ENCODE measurements at places on chromosomes 16 and 17.

DNA sequence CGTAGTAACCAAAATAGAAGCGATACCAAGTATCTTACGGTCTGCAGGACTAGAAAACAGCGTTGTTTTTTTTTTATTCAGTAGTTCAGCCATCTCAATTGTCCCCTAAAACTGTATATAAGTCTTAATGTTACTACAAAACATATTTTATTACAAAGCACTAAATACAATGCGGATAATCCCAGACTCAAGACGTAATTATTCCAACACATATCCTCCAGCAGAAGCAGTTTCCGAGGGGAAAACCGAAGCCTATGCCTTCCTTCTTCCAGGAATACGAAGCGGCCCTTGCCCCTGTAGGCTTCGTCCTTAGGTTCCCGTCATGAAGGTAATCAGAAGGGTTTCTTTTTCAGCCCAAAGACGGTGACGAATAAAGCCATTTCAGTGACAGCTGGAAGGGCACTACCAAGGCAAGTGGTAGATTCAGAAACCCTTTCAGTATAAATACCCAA, 2.3 kb downstream of the TMEM107 start:
- no peak for DNase-seq

GRCh38 chr17:50534222-50534978, 1.9 kb downstream of the EPN3 start:
- DNase-seq = no peak

DNA sequence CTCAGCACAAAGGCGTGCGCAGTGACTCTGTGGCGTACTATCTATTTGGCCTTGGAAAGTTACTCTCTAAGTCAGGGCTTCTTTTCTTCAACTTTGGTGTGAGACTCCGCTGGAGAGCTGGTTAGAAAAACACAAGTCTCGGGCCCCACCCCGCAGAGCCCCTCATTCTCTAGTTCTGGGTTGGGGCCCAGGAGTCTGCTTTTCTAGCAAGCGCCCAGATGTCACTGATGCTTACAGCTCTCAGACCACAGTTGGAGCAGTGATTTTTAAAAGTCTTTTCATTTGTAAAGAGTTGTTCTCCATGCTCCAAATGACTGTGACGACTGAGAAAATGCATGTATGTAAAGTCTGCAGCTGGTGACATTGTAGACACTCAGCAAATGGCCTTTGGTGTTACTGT, 582.3 kb downstream of the WWOX start:
- DNase-seq = no peak

DNA sequence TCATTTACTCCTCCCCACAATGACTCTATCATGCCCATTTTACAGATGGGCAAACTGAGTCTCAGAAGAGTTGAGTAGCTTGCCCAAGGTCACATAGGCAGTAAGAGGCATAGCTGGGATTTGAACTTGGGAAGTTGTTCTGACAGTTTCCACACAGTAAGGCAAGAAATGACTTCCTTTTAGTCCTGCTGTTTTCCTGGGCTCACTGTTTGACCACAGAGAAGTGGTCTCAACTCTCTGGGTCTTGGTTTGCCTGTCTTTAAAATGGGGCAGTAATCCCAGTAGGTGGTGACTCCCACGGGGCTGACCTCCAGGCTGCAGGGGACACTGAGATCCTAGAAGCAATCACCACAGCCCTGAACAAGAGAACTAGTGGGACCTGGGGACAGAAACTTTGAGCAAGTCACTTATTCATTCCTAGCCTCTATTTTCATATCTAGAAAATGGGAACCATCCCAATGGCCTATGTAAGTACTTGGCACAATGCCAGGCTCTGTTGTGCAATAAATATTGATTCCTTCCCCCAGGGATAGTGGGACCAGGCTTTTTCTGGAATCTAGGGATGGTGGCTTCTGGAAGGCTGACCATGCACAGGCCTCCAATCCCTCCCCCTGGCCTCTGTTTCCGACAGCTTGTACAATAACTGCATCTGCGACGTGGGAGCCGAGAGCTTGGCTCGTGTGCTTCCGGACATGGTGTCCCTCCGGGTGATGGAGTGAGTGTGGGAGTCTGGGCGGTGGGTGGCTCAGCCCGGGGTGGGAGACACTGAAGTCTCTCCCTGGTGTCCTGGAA, 20.5 kb downstream of the DEXI start:
- no peak for DNase-seq

DNA sequence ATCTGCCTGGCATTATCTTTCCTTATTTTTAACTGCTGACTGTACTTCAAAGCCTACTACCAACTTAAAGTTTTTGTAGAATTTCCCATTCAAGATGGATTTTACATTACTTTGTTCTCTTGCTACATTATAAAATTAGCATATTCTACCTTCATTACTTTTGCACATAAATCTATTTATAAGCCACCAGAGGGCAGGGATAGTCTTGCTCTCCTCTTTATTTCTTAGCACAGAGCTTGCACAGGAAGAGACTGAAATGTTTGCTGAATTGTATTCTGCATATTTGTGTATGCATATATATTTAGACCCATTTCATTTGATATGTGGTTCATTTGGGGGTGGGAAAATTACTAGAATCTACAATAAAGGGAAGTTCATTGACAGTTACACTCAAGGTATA, 108.0 kb downstream of the SKAP1 start:
- DNase-seq = no peak

DNA sequence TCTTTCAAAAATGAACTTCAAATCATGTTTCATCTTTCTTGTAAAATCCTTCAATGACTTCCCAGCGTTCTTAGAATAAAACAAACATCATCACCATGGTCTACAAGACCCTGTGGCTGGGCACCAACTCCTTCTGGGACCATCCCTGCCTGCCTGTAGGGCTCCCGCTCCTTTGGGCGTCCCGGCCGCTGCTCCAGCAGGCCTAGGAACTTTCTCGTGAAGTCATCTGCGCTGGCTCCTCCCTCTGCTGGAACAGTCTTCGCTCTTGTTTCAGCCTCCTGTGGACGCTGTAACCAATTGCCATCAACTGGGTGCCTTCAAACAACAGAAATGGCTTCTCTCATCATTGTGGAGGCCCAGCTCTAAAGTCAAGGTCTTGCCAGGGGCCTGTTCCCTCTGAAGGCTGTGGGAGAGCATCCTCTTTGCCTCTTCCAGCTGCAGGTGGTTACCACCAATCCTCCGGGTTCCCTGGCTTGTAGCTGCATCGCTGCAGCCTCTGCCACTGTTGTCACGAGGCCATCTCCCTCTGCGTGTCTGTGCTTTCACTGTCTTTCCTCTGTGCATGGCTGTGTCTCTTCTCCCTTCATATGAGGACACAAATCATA, 185.5 kb upstream of the SDK2 start:
- no peak for DNase-seq

DNA sequence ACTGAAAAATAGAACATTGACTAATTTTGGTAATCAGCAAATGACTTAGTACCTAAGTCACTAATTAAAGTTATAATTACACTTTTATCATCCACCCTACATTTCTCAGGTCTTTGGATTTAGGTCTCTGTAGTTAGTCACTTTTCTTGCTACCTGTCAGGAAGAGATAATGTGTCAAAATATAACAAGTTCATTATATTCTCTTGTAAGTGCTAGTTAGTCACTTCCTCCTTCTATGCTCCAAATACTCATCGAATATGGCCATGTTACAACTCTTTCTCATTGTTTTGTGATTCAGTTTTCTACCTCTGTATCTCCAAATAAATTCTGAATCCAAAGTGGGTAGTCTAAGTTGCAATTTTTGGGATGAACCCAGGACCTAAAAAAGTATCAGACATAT, 163.5 kb upstream of the KIF2B start:
- DNase-seq = no peak

- DNase-seq = no peak
Measured at GRCh38 chr16:57837305-57838125, 35.2 kb upstream of the KIFC3 start.

DNA sequence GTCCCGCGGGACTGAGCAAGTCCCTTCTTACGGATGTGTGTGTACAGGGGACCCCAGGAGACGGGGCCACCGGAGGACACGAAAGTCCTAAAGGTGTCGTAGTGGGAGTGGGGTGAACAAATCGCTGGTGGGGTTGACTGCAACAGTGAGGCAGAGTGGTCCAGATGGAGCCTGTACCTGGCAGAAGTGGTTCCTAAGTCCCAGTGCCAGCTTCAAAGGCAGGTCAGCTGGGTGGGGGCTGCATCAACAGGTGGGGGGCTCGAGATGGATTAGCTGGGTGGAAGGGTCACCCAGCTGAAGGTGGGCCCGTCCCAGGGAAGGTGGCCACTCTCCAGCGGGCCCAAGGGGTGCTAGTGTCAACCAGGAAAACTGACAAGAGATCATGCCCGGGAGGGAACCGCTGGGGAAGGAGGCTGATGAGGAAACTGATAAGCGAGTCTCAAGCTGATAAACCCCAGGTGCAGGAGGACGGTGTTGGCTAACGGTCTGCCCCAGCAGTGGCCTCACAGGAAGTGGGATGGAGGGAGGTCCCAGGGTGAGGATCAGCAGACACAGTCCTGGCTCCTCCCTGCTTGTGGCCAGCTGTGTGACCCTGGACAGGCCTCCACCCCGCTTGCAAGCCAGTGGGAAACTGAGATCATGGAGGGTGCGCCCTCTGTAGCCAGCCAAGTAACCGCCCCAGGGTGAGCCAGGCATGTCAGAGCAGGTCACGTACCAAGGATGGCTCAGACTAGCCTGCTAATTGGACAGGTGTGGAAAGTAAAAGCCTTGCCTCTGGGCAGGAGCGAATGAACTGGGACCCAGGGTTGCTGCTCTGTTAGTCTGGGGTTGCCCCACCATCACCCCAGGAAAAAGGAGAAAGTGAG, 1.0 kb downstream of the ORAI3 start:
- DNase-seq = no peak

DNA sequence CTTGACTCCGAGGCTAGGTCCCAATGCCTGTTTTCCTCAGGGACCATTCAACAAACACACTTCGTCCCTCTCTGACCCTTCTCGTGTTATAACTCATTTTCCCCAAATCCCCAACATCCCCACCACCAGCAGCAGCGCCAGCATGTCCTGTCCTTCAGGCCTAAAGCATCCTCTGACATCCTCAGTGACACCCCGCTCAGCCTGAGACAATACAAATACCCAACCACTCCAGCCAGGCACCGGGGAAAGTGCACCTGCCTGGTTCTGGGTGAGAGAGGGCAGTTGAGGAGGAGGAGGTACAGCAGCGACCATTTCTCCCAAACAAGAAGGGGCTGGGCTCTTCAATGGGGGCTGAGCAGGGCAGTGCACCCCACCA, 4.7 kb downstream of the MNT start:
- DNase-seq = no peak

DNA sequence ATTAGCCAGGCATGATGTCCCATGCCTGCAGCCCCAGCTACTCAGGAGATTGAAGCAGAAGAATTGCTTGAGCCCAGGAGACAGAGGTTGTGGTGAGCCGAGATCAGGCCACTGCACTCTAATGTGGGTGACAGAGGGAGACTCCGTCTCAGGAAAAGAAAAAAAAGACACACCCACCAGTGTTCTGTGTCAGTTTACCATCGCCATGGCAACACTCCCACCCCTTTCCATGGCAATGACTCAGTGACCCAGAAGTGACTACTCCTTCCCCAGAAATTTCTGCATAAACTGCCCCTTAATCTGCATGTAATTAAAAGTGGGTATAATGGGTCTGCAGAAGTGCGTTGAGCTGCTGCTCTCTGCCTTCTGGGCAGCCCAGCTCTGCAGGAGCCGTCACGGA, 4.0 kb upstream of the ZC3H18 start:
- peak; percentile 34 for DNase-seq

DNA sequence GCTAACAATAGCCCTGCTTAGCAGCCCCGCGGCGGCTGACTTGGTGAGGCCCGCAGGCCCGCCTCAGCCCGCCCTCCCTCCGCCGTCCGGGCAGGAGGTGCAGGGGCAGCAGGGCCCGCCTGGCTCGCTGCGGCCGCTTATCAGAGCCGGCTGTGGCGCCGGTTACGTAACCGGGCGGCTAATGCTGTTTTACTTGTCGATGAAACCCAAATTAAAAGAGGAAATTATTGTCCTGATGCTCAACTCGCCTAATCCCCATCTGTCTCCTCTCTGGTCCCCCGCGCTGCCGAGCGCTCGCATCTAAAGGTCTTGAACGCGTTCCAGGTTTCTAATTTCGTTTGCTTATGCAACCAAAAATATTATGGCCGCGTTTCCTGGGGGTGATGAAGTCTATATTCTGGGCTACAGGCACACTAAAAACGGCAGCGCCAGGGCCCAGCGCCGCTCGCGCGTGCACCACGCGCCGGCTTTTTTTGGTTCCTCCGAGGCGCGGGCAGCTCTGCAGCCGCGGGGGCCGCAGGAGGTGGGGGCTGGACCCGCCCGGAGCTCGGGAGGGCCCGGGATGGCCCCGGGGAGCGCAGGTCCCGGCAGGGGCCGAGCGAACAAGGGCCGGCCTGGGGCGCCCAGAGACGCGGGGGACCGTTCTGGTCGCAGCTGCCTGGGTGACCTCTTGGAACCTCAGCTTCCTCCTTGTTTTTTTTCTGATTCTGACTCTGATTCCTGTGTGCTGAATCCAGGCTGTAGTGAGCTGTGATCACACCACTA, 65.2 kb upstream of the TOB1 start:
- DNase-seq = no peak

- no peak for DNase-seq
Measured at GRCh38 chr17:37769050-37769449, 24.2 kb upstream of the HNF1B start.

DNA sequence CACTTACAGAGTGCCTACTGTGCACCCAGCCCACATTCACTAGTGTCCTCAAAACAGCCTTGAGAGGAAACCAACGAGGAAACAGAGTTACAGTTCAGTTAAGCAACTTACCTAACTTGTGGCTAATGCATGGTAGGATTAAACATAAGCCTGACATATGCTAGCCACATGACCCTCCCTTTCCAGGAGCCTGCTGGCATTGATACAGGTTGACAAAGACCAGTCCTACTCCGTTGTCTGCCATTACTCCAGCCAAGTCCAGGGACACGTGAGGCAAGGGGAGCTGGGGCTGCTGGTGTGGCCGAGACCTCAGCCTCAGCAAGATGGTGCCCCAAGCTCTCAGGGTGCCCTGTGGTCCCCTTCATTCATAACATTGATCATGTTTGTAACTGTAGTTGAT, 37.9 kb downstream of the SNX20 start:
- no peak for DNase-seq

GRCh38 chr17:10234033-10234432, 35.6 kb upstream of the GAS7 start:
- DNase-seq = no peak

DNA sequence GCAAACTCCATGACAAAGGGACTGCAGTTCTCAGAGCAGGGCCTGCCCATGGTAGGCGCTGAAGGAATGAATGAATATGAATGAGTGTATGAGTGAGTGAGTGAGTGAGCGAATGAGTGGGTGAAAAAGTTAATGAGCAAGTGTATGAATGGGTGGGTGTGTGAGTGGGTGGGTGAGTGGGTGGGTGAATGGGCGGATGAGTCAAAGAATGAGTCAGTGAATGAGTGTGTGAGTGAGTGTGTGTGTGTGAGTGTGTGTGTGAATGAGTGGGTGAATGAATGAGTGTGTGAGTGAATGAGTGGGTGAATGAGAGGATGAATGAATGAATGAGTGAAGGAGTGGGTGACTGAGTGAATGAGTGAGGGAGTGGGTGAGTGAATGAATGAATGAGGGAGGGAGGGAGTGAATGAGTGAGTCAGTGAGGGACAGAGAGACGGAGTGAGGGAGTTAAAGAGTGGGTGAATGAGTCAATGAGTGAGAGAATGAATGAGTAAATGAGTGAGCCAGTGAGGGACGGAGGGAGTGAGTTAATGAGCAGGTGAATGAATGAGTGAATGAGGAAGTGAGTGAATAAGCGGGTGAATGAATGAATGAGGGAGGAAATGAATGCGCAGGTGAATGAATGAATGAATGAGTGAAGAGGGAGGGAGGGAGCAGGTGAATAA, 11.1 kb upstream of the CHMP6 start:
- no peak for DNase-seq
